ENCODE measurements at places on chromosomes 7 and 10.

DNA sequence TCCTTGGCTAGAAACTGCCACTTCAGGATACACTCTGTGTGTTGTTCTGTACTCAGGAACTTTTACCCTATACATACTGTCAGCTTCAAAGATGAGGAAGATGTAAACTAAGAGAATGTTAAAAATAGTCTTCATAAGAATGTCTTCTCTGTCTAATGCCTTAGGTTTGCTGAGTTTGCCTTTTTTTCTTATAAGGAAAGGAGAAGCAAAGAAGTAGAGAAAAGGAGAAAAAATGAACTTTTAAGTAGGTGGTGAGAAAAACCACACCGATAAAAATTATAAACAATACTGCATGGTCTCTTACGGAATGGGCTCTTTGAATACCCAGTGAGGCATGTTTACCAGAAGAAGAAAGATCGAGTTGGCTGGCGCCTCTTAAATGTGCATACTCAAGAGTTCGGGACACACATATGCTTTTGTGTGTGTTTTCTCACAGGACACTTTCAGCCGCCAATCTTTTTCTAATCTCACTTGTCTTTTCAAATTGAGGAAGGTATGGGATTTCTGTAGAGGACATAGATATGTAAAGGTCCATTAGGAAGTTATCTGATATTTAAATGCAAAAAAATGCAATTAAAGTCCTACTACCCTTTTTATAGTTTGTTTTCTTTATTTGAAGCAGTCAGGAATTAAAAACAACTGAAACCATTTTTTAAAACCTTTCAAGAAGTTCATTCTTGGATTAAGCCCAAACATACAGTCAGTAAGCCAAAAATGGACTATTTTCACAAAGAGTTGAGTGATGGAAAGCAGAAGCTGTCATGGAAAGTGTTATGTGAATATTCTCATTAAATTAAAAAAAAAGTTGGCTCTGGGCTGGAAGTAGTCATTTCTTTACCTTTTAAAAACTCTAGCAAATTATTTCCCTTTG lies 100.6 kb upstream of the MDFIC start:
- peak; percentile 52 for DNase-seq

- DNase-seq: no peak
These were observed 34.5 kb downstream of the FRMD4A start for GRCh38 chr10:14296065-14296709.

DNA sequence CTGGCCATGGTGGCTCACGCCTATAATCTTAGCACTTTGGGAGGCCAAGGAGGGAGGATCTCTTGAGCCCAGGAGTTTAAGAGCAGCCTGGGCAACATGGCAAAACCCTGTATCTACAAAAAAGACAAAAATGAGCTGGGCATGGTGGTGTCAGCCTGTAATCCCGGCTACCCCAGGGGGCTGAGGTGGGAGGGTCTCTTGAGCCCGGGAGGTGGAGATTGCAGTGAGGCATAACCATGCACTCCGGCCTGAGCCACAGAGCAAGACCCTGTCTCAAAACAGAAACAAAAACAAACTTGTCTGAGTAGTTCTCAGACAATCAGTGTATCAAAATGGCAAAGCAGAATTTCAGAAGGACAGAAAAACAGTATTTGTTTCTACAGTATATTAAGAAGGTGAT lies 45.2 kb upstream of the BPGM start:
- no peak for DNase-seq

DNA sequence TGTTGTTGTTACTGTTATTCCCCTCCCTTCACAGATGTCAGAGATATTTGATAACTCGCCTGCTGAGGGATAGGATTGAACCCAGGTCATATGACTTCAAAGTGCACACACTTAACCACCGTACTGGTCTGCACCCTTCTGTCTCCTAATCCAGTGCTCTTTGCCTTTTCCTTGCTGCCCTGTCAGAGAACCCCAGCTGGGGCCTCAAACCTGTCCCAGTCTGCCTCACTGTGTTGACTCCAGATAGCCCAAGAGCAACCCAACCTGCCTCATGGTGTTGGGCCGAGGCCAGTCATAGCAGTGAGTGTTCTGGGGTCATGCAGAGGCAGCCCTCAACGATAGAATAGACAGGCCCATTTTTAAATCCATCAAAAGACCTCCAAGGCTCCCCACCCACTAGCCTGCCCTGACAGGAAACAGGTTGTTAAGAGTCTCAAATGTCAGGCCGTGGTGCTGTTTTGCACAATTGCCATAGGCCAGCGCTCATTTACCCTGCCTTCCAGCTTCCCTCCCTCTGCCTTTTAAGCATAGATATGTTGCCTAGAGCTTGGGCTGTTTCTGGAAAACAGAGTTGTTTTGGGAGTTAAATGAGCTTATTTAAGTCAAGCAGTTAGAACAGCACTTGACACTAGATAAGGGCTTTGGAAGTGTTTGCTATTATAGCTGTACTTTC lies 37.0 kb upstream of the PDCD4 start:
- no peak for DNase-seq

DNA sequence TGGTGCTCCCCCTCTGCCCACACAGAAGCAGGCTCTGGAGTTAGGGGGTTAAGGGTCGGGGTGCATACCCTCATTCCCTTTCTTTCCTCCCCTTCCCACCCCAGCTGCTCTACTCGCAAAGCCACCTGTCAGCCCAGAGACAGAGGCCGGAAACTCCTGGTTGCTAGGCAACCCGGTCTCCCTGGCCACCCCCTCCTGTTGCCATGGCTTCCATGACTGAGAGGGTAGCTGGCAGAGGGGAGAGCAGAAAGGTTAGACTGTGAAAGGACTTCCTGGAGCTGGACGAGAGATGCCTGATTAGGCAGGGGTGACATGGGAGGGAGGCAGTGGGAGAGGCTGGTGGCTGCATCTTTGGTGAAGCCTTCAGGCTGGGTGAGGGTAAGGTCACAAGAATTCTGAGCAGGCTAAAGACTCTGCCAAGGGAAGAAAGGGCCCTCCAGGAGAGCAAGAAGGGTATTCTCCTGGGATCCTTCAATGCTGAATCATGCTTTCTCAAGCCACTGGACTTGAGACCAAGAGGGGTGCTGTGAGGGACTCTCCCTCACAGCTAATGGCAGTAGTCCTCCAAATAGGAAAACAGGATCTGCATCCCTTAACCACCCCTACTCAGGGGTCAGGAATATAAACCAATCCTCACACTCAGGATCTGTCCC lies 5.4 kb downstream of the PSD start:
- peak; percentile 31 for DNase-seq

DNA sequence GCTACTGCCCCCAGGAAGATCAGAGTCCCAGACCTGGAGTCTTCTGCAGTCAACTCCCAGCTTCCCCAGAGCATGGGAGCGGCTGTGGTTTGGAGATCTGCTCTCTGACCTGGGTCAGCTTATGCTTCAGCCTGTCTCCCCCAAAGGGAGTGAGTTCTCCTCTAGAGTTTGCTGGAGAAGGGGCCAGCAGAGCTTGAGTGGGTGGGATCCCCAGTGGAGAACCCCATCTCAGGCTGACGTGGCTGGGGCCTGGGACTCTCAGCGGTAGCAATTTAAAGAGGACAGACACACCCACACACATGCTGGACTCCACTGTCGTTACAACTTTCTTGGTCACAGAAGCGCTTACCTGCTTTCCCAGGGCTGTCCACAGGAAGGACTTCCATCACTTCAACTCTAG lies 6.3 kb downstream of the UNC5B start:
- DNase-seq: no peak

DNA sequence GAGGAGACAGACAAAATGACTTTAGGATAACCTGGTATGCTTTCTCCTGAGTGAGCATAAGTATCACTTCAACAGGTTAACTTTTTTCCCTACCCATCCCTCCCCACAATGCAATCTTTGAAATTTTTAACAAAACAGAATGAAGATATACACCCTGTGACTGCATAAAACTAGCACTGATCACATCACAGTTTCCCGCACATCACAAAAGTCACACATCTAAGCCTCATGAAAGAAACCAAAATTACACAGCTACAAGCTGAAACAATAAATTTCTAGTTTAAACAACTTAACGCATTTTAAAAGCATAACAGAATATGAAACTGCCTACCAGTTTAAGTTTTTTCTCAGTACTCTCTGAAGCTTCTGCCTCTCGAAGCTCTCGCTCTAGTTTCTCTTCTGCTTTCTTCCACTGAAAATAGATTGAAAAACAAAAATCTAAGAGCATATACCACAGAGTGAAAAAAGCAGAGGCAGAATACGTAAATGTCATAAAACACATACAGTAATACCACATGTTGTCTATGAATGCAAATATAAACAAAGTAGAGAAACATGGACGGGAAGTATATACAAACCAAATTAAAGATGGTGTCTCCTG lies 18.1 kb downstream of the NOC3L start:
- DNase-seq: no peak

DNA sequence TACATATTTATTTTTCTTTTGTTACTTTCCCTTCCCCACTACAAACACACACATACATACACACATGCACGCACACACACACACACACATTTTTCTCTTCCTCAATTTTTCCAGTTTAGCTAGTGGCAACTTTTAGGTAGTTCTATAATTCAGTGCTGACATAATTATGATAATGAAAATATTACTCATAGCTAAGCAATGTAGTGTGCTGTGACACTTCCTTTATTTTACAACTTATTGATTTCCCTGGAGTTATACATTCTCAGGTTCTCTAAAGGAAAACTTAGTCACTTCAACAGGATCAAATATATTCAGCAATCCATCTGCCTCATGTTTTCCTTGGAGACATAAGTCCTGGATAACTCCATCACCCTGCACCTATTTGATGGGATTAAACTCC lies 151.6 kb downstream of the CACNA2D1 start:
- DNase-seq: peak; percentile 19

DNA sequence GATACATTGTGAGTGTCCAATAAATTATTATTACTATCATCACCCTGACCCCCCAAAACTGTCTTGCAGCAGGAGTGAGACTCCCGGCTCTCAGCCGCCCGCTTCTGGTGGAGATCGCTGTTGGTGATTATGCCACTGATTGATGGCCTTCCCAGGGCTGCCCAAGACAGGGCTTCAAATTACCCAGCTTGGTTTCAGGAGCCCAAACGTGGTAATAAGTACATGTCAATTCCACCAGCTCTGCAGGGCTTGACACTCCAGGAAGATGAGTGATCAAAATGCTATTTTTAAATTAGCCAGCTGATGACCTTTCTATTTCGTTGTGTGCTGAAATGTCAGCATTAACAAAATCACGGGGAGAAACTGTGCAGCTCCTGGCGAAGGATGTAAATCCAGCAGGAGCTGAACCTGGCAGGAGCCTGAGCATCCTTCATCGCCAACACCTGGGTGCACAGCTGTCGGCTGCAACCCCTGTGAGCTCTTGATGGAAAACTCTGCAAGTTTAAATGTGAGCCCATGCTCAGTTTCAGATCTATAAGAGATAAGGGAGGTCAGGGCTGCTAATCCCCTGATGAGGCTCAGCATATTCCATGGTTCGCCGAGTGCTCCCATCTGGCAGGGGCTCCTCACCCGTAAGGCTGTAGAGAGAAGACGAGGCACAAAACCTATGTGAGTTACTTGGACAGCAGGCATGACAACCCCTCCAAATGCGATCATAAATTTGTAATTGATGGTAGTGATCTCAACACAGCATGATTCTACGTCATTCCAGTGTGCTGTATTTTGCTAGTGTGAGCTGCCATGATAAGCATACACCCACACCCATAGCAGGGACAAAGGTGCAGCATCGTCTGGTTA lies 446.3 kb downstream of the TCERG1L start:
- no peak for DNase-seq

DNA sequence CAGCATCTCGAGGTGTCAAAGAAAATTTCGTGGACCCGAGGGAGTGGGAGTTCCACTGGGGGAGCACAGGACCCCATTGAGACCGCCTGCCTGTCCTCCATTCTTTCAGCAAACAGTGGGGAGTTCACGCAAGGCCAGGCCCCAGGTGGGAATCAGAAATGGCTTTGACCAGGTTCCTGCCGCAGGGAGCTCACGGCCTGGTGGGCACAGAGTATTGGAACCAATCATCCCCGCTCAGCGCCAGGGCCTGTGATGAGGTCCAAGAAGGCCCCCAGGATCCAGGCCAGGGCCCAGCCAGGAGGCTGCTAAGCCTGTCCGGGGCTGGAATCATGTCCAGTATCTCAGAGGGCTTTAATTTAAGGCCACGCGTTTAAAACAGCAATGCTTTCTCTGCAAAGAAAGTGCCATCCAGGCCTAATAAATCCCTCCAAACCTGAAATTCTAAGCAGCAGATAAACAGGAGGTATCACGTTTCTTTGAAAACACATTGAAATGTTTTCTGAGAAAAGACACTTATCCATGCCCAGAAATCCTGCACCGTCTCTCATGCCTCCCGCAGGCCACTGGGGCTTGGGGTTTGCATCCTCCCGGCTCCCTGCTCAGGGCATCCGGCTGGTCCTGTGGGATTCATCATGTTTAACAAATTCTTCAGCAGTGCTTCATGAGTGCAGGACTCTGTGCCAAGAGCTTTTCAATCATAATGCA lies 125.7 kb downstream of the OAT start:
- DNase-seq: peak; percentile 44

DNA sequence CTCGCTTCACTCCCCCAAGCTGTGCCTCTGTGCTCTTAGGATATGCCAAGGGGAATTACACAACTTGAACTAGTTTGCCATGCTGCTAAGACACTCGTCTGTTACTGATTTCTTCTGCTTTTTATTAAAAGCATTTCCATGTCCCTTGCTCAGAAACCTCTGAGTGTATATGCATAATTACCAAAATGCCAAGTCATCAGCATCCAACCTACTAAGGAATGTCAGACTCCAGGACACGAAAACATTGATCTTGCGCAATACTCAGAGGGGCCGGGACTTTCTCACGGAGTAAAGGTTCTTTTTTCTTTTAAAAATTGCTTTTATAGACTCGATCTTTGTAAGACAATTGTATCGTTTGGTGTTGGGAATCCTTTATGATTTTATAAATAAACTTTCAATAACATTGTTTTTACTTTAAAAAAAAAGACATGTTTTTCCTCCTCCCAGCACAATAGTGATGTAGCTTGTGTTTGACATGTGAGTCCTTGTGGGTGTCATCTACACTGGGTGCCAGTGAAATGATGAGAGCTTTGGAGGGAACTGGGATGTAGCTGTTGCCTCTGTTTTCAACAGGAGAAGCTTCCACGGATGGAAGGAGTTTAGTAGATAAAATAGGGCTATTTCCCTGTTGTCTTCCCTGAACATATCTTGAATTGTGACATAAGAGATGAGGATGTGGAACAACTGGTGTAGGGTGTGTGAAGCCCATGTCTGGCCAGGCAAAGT lies 43.6 kb downstream of the CNNM1 start:
- peak; percentile 89 for DNase-seq

All from EH (cell line).